Activated CD4-positive, alpha-beta T cell treated with anti-CD3 and anti-CD28 coated beads for 4 hours (primary cell): ENCODE measurements at places on chromosomes 11 and 22.

GRCh38 chr11:123434262-123434661, 4.2 kb downstream of the GRAMD1B start:
- peak; percentile 9 for DNase-seq

DNA sequence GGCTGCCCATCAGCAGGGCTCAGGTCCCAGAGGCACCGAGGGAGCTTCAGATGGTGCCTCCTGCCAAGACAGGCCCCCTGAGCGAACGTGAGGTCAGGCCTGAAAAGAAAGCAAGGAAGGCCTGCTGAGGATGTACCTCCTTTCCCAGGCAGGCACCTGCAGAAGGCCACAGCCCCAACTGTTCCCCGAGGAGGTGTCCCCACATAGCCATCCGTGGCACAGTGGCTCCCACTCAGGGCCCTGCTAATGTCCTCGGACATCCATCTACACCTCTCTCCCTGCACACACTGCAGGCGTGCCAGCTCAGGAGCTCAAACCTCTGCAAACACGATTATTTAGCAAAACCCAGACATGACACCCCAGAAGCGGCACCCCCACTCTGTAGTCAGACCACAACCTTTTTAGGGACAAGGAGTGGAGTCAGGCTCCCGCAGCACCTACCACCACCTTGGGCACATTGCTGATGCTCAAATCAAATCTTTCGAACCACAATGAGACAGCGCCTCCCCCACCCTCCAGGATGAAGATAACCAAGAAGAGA, 36.9 kb downstream of the SHANK2 start:
- DNase-seq: no peak

- DNase-seq: no peak
These were observed 132.5 kb downstream of the CACNA1I start for GRCh38 chr22:39703091-39703490.

- no peak for DNase-seq
These were observed 88.6 kb upstream of the LMO1 start for GRCh38 chr11:8352103-8352875.
